ENCODE measurements at places on chromosomes 3 and 15.

DNA sequence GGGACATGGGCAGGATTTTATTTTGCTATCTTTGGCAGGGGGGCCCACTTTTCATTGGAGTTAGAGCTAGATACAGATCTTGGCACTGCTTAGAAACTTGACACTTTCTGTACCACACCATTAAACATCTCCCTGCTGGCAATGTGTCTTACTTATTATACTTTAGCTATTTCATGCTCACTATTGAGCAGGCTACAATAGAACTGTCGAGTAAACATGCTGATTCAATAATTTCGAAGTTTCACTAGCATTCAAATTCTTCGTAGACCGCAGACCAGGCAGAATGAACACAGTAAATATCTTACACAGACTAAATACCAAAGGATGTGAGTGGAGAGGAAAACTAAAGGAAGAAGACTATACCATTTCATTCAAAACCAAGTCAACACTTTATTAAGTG is 180.8 kb downstream of the UNC13C start:
- no peak for DNase-seq

- DNase-seq = no peak
These were observed 251.1 kb downstream of the GABRB3 start for GRCh38 chr15:26521691-26522198.

DNA sequence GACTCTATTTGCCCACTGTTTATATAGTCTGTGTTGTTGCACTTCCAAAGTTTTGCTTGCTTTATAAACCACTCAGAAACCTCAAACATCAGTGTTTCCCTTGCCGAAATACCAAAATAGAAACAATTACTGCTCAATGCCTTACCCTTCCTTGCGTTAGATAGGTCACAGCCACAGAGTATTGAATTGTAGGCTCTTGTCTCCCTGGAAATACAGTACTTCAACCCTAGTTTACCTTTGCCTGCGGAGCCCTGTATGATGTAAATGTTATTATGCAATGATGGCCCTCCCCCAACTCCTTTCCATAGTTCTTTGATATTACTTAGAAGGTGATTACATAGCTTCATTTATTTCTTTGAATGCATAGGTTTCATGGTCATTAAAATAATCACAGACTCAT is 44.2 kb downstream of the SOX2 start:
- DNase-seq = no peak

GRCh38 chr15:38195191-38195901 is 57.3 kb upstream of the SPRED1 start:
- no peak for DNase-seq

- DNase-seq = no peak
These were observed 598.2 kb downstream of the UNC13C start for GRCh38 chr15:54576298-54576935.

GRCh38 chr15:71411538-71412482 is 296.5 kb downstream of the THSD4 start:
- DNase-seq = no peak

DNA sequence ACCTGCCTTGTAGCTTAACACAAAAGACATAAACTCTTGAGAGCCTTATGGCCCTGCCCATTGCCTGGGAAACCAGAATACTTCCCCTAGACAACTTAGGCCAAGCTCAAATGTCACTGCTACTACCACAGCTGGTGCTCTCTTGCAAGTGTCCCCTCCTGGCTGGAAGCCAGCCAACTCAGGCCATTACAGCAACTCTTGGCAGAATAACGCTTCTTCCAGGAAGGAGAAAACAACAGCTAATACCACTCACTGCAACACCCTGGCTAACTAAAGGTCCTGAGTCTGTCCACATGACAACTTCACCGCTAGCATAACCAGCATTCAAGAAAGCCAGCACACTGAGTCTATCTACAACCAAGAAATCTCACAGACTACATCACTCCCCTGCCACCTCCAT is 5.1 kb upstream of the B4GALT4 start:
- no peak for DNase-seq

GRCh38 chr15:101018450-101018849 is 99.3 kb downstream of the LRRK1 start:
- DNase-seq = peak; percentile 32

GRCh38 chr15:28096670-28097431 is 2.3 kb downstream of the OCA2 start:
- DNase-seq = peak; percentile 46

- DNase-seq = no peak
These were observed 413.1 kb upstream of the ARRDC4 start for GRCh38 chr15:97547381-97547780.

GRCh38 chr3:148606979-148607378 is 90.7 kb upstream of the AGTR1 start:
- DNase-seq = no peak

- DNase-seq = peak; percentile 6
These were observed 215.4 kb downstream of the SNRPN start for GRCh38 chr15:25170113-25170731.

GRCh38 chr3:196431181-196432136 is 768 bp downstream of the UBXN7 start:
- DNase-seq = no peak

GRCh38 chr15:34699968-34700640 is 54.7 kb downstream of the GJD2 start:
- no peak for DNase-seq

GRCh38 chr15:82748315-82748714 is 38.6 kb upstream of the AP3B2 start:
- no peak for DNase-seq

DNA sequence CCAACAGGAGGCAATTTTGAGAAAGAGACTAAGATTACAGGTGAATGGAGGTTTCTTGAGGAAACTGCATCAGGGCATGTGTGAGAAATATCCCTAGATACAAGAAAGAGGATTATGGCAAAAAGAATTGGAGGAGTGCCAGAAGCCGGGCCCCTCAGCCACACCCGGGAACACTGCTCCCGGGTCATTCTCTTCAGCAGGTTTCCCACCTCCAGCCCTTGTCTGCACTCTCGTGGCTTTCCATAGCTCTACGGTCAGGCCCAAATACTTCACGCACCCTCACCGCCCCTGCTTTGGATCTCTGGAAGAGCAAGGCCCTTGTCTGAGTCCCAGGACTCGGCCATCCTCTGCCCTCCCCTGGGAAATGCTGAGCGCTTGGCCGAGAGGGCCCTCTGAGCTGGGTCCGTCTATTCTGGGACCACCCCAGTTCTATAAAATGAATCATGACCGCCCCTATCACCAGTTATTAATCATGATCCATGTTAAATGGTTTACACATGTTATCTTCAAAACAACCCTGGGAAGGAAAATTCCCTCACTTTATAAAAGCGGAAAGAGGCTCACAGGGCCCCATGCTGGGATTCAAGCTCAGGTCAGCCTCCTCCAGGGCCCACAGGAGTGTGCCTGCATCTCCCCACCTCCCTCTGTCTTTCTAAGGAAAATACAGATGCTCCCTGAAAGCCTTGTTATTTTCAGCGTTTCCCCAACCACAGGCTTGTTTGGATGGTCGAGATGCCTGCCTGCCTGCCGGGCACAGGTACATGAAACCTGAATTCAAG is 38.8 kb upstream of the SPTBN5 start:
- DNase-seq = no peak

DNA sequence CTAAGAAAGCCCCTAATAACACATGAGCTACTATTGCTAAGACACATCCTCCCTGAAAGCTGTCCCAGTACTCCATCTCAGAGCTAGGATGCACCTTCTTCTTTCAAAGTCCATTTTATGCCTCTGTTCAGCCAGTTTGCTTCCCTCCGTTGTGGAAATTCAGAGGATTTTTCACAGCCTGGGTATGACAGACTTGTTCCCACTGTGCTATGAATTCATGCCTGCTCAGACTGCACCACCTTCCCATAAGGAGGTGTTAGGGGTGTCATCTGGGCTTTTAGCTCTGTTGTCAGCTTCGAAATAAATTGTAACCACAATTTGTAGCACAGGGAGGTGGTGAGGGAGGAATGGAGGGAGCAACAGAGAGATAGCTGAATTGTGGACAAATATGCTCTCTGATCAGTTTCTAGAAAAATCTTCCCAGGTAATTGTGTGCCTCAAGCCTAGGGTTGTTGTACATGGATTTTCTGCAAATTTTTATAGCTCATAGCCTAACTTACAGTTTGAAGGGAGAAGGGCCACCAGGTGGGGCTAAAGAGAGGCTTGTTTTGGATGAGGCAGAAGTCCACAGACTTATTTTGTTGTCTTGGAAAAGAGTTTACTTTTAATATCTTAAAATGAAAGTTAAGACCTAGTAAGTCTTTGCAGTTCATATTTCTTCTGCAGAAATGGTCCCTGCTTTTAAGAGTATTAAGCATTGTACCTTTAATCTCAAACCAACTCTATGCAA is 462.0 kb downstream of the PDCD6IP start:
- DNase-seq = peak; percentile 74

DNA sequence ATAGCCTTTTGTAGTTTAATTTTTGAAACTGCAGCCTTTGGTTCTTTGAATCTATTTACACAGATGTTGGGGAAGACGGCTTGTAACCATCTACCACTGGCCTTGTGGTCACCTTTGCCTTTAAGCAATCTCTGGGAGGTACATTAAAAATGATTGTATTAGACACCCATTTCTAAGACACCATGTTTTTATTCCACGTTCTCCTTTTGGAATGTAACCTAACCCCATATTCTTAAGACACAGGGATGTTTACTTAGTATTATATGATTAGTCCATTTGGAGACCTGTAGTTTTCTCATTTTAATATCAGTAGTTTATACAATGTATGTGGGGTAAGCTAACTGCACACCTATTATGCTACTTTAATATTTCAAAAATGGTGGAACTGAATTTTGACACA is 175.1 kb upstream of the PLSCR5 start:
- DNase-seq = no peak

DNA sequence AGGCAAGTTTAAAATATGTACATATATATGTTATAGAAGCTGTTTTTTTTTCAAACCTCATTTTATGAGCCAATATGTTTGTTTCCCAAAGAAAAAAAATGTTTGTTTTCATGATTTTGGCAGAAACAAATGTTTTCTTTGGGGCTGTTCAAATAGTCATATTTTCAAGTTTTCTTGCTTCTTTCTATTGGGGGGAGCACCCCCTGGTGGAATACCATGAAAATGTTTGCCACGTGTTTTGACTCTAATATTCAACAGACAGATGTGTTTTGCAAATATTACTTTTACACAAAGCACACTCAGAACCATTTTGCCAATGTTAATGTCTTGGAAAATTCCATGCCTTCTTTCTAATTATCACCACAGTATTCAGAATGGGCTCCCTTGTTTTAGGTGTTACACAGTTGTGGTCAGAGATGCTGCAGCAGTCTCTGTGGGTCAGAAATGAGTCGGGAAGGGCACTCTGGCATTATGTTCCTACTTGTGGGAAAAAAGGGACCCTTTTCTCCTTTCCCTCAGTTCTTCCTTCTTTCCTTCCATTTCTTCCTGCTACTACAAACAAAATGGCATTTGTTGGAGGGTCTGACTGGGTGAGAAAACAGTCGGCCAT is 817.0 kb downstream of the TUSC7 start:
- DNase-seq = peak; percentile 54

GRCh38 chr3:36197151-36197550 is 183.2 kb upstream of the STAC start:
- no peak for DNase-seq

DNA sequence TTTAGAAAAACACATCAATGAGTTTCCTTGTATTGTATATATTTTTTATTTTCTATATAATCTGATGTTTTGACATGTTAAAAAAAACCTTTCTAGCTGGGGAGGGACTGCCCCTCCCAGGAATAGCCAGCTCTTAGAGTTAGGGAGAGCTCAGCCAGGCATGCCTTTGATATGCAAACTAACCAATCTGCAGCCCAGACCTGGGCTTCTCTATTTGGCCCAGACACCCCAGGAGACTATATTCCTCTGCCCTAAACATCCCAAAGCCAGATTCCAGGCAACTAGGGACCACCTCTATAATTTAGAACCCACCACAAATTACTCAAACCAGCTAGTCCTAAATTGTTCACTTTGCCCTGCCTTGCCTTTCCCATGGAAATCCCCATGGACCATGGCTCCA is 390.9 kb upstream of the ADAMTS9 start:
- no peak for DNase-seq

DNA sequence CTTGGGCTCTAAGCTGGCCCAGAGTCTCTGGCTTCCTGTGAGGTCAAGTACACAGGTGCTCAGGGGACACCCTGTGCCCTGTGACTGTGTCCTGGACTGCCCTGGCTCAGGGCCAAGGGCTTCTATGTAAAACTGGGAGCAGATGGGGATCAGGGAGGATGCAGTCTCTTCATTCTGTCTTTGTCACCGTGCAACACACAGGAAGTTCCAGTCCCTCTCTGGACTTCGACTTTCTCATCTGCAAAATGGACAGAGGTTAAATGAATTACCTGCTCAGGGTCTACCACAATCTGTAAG is 61.9 kb upstream of the TLE3 start:
- no peak for DNase-seq

DNA sequence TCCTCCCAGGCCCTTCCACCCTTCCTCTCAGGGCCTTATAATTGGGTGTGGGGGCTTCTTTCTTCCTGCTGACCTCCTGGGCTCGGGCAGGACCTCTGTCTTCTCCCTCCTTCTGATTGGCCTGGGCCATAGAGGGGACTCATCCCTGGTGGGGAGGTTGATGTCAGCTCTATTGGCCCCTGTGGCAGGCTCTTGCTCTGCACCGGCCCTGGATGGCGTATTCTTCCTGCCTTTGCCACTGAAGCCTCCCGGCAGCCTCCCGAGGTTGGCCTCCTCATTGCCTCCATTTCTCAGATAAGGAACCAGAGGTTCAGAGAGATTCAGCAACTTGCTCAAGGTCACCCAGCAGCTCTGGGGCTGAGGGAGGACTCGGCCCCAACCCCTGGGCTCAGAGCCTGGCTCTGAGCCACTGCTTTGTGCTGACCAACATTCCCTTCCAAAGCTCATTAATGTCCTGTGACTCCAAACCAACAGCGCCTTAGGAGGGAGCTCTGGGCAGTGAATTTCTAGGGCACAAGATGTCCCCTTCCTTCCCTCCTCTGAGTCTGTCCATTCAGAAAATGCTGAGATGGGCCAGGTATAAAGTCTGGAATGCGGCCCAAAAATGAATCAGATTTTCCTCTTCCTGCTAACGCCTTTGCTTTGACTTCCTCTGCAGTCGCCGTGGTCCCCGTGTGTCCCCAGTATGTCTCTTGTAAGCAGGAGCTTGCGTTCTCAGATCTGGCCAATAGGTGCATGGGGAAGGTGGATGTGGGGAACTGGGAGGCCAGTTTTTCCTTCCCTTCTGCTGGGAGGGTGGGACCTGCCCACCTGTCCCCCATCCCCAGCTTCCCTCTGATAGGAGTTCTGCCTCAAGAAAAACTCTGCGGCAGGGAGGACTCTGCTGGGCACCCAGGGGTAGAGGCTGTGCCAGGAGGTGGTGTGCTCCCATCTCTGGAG is 74.2 kb downstream of the HMCES start:
- DNase-seq = no peak

DNA sequence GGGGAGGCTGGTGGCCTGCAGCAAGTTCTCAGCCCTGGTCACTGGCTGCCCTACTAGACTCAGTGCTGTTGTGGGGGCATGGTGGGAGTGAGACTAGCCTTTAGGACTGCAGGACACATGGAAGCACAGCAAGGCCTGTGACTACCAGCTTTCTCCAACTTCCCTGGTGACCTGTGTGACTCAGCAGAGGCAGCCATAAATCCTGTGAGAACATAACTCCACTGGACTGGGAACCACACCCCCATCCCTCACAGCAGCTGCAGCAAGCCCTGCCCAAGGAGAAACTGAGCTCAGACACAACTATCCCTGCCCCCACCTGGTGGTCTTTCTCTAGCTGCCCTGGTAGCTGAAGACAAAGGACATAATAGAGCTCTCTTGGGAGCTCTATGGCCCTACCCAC is 111.3 kb downstream of the DCLK3 start:
- DNase-seq = no peak

- no peak for DNase-seq
These were observed 48.2 kb downstream of the CRYGS start for GRCh38 chr3:186496016-186496415.

GRCh38 chr3:59992578-59992977 is 942.8 kb upstream of the CFAP20DC start:
- DNase-seq = no peak
